Uterus (tissue), 4 donors: ENCODE measurements at places on chromosomes 6 and 20.

GRCh38 chr6:2738373-2738979 lies 12.2 kb downstream of the MYLK4 start:
- peak; percentile 25 for DNase-seq

GRCh38 chr20:5626603-5627002 lies 123.6 kb upstream of the SHLD1 start:
- DNase-seq, result no peak

DNA sequence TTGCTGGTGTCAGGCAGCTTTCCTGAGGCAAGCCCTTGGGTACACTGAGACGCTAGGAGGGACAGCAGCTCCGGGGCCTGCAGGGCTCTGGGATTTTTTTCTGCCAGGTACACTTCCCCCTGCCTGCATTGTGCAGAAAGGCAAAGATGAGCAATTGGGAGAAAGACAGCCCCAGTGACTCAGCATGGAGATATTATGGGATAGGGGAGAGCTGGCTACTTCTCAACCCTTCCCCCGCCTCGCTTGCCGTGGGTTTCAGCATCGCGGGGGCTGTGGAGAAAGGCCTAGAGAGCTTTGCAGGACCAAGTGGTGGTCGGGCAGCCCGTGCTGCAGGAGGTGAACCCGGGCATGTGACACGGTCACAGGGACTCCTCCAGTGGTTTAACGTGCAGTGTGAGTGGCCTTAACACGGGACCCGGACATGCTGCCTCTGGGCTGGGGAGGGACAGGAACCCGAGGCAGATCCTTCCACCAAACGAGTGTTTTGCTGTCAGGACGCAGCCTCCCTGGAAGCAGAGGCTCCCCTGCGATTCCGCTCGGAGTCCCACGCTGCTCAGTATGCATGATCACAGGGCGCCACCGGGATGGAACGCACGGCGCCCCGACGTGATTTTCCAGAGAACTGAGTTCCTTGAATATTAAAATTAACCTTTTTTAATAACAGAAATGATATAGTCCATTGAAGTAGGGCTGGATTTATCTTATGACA lies 139.9 kb downstream of the CDH4 start:
- no peak for DNase-seq

- DNase-seq, result no peak
These were observed 171.7 kb upstream of the CCN2 start for GRCh38 chr6:132122871-132123270.

- DNase-seq, result no peak
These were observed 654.1 kb downstream of the KIF16B start for GRCh38 chr20:15919118-15919517.

GRCh38 chr20:41352106-41352505 lies 11.5 kb downstream of the LPIN3 start:
- DNase-seq, result no peak

DNA sequence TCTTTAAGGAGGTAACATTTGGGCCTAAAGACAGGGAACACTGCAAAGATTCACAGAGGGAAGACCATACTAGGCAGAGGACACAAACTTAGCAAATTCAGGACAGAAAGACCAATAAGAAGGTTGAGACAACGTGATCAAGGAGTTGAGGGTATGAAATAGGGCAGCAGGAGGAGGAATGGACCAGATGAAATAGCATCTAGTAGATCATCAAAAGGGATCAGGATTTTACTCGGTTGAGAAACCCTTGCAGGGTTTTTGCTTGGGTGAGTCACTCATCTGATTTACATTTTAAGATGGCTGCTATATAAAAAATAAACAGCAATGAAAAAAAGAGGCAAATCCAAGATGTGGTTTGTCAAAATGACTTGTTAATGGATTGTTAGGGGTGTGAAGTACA lies 4.7 kb downstream of the BCLAF1 start:
- DNase-seq, result no peak

DNA sequence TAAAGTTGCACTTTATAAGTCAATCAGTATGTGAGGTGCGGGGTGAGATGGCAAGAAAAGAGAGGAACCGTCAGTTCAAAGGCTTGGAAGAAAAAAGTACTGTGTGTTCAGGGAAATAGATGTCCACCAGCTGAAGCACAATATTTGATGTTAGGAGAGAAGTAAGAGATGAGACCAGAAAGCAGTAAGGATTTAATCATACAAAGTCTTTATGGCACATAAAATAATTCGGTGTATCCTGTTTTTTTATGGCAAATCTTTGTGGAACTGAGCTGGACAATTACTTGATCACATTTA lies 197.2 kb downstream of the FAXC start:
- DNase-seq, result no peak

DNA sequence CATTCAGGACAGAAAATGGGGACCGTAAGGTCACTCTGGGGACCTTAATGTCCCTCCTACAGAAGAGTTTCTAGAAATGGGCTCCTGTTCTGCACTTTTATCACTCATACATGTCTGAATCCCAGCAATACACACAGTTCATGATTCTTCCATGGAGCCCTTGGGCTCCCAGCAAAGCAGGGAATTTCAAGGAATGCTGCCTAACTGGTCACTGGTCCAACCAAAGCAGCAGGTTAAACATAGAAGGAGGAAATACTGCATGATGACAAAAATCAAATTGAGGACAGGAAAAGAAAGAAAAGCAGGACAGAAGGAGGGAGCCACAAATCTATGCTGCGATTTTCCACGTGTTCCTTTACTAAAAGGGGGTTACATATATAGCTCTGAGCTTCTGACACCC lies 300.2 kb downstream of the PTPRT start:
- DNase-seq, result no peak

GRCh38 chr6:7261852-7262461 lies 51.0 kb downstream of the SSR1 start:
- DNase-seq, result no peak

GRCh38 chr6:6892744-6893583 lies 214.8 kb upstream of the RREB1 start:
- DNase-seq, result no peak

GRCh38 chr6:45535933-45536332 lies 158.2 kb upstream of the SUPT3H start:
- DNase-seq, result no peak

GRCh38 chr6:14865531-14866100 lies 380.3 kb upstream of the JARID2 start:
- DNase-seq, result no peak

- no peak for DNase-seq
These were observed 502.1 kb upstream of the SOX4 start for GRCh38 chr6:21091411-21091810.

GRCh38 chr20:58313396-58313795 lies 3.9 kb downstream of the RAB22A start:
- DNase-seq, result no peak

DNA sequence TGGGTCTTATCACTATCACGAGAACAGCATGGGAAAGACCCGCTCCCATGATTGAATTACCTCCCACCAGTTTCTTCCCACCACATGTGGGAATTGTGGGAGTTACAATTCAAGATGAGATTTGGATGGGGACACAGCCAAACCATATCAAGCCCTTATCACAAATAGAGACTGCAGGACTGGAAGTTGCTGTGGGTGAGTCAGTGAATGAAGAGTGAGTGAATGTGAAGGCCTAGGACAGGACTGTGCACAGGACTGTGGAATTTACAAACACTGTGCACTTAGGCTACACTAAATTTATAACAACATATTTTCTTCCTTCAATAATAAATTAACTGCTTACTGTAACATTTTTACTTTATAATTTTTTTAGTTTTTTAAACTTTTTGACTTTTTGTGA lies 30.2 kb upstream of the BCAS1 start:
- no peak for DNase-seq

GRCh38 chr20:34525709-34526416 lies 9.6 kb downstream of the DYNLRB1 start:
- peak; percentile 90 for DNase-seq

GRCh38 chr6:13453771-13454251 lies 33.6 kb downstream of the GFOD1 start:
- DNase-seq, result no peak

- DNase-seq, result no peak
These were observed 7.9 kb downstream of the RSPH4A start for GRCh38 chr6:116624036-116624805.

DNA sequence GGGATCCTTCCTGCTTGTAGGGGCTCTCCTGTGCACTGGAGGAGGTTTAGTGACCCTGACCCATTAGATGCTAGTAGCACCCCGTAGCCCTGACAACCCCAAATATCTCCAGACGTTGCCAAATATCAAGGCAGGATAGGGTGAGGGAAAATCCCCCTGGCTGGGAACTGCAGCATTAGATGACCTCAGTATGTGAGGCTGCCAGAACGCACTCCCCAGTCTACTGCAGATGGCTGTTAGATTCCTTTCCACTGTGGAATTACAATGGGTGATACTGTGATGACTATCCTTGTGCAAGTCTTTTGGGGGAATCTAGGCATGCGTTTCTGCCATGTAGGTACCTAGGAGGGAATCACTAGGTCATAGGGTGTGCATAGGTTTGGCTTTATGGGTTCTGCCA lies 226.3 kb upstream of the KCNG1 start:
- DNase-seq, result no peak

- no peak for DNase-seq
These were observed 92.5 kb upstream of the SLC35B3 start for GRCh38 chr6:8527818-8528217.

GRCh38 chr6:48883116-48883515 lies 579.9 kb downstream of the MMUT start:
- no peak for DNase-seq

- no peak for DNase-seq
These were observed 30.9 kb downstream of the FIG4 start for GRCh38 chr6:109722011-109722410.

DNA sequence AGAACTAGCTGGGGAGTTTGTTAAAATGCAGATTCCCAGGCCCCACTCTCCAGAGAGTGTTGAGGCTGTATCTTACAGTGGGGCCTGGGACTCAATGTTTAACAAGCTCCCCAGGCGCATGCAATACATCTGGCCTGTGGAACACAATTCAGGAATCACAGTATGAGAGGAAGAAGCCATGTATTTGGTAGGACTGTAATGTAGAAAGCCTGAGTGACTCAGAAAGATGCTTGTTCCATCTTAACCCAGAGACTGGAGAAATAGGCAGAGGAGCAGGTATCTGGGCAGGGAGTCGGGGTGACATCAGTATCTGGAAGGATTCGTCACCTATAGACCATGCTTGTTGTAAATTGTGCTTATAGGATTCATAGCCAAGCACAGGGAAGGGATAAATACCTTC lies 90.5 kb downstream of the UNC5CL start:
- no peak for DNase-seq

DNA sequence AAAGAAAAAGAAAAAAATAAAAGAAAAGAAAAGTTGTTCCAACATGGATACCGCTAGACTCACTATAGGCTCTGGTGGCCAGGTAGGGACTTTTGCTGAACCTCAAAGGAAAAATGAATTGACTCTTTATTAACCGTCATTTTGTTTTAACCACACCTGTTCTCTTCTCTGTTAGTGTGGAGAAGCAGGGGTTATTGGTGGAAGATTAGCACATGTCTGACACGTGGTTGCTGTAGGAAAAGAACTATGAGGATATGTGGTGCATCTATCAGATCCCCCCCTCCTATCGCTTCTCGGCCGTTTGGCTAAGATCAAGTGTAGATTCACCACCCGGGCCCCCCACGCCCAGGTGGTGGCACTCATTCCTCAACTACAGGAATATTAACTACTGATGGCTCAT lies 212.4 kb upstream of the ZNF184 start:
- DNase-seq, result no peak

DNA sequence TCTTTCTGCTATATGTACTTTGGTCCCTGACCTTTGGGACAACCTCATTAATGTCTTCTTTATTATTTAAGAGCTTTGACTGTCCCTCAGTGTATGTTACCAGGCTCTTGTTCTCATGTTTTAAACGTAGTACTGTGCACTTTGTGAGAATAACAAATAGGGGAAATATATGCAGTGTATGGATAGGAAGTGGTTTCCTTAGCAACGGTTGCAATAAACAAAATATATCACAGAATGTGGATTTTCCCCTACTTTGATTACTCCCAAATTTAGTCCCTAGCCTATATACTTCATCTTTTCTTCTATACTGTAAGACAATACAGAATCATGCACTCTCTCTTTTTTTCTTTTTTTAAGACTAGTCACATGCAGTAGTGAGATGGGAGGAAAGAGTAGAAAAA lies 123.8 kb upstream of the AKIRIN2 start:
- no peak for DNase-seq

DNA sequence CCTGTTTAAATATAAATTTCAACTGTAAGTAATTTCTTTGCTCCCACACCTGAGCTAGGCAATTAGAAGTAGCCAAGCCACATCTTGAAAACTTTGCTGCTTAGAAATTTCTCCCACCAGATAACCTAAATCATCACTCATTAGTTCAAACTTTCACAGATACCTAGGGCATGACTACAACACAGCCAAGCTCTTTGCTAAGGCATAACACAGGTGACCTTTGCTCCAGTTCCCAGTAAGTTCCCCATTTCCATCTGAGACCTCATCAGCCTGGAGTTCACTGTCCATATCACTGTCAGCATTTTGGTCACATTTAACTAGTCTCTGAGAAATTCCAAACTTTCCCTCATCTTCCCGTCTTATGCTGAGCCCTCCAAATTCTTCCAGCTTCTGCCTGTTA lies 79.8 kb upstream of the OPRM1 start:
- no peak for DNase-seq

DNA sequence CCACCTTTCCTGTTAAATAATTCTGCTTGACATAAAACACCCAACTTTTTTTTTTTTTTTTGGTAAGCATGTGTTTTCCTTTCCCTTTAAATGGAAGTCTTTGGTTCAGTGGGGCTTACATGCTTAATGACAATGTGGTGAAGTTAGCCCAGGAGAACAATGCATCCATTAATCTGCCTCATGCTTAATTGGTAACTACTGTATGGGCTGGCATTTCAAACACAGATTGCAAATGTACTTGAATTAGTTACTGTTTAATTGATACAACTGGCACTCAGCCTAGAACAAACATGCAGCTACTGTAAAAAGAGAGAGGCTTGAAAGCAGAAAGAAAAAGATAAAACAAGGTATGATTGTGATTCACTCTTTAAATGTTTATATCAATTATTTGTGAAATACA lies 483.6 kb upstream of the NOX3 start:
- DNase-seq, result no peak

GRCh38 chr20:59690101-59690500 lies 85.8 kb downstream of the PHACTR3 start:
- DNase-seq, result no peak

DNA sequence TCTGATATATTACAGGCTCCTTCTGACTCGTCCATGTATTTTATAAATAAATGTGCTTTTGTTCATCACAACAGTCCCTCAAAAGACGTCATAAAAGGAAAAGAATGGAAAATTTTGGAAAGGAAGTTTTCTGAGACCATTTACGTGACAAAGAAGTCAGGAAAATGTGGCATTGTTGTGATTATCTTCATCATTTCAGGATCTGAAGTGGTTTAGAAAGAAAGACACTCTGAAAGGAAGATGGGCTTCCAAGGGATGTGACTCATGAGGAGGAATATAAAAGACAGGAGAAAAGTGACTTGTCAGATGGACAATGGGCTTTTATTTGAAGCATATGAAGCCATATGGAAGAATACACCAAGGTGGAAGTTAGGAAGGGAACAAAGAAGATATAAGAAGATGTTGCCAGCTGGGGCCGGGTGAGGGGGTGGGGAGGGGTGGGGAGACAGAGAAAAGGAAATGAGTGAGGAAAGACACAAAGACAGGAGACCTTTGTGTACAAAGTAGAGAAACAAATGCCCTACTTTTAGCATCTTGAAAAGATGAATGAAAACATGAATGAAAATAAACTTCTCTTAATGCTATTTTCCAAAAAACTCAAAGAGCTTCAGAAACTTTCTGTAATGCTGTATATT lies 190.3 kb upstream of the PREP start:
- no peak for DNase-seq

GRCh38 chr6:15523679-15524630 lies 138.9 kb downstream of the DTNBP1 start:
- DNase-seq, result no peak
